T-helper 17 cell (primary cell): ENCODE measurements at places on chromosomes 3 and 15.

- H3K4me1 ChIP-seq: peaks cover 2% of the 10 kb centered on the region
- no peaks in the 10 kb centered on the region for H3K36me3 ChIP-seq
- peaks cover 7% of the 10 kb centered on the region for H3K27me3 ChIP-seq
- H3K27ac ChIP-seq: no peak overlapping the region
- no peak for DNase-seq
- peak overlapping the region; percentile 36 for H3K4me3 ChIP-seq
These were observed 277.3 kb upstream of the NR2F2 start for GRCh38 chr15:96053031-96053780.

GRCh38 chr3:171718493-171719185 is 91.6 kb downstream of the PLD1 start:
- no peak for DNase-seq
- no peak overlapping the region for H3K27ac ChIP-seq
- peaks cover 5% of the 10 kb centered on the region for H3K36me3 ChIP-seq

DNA sequence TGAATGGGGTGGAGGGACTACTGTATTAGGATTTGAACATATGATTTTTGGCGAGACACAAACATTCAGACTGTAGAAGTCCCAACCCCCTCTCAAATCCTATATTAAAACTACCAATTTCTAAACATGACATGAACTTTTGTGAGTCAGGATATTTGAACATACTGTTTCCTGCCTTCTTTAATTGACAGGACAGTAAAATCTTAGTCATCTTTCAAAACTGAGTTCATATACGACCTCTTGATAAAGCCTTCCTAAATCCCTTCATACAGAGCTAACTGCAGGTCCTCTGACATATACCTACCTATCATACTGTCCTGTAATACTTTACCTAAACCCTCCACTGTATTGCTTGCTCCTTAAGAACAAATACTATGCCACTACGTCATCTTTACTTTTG is 23.5 kb downstream of the ALDH1A2 start:
- H3K4me3 ChIP-seq: no peak overlapping the region
- H3K27me3 ChIP-seq: peaks cover 83% of the 10 kb centered on the region
- DNase-seq: no peak
- H3K36me3 ChIP-seq: peaks cover 2% of the 10 kb centered on the region
- peaks cover 3% of the 10 kb centered on the region for H3K4me1 ChIP-seq

GRCh38 chr3:139450159-139450558 is 26.2 kb downstream of the RBP2 start:
- H3K4me3 ChIP-seq: no peak overlapping the region
- H3K4me1 ChIP-seq: no peaks in the 10 kb centered on the region
- H3K27me3 ChIP-seq: peaks cover 6% of the 10 kb centered on the region
- no peaks in the 10 kb centered on the region for H3K36me3 ChIP-seq
- no peak for DNase-seq

GRCh38 chr3:140146668-140147067 is 211.7 kb downstream of the CLSTN2 start:
- no peaks in the 10 kb centered on the region for H3K27me3 ChIP-seq
- H3K4me1 ChIP-seq: no peaks in the 10 kb centered on the region
- H3K36me3 ChIP-seq: no peaks in the 10 kb centered on the region
- no peak for DNase-seq

DNA sequence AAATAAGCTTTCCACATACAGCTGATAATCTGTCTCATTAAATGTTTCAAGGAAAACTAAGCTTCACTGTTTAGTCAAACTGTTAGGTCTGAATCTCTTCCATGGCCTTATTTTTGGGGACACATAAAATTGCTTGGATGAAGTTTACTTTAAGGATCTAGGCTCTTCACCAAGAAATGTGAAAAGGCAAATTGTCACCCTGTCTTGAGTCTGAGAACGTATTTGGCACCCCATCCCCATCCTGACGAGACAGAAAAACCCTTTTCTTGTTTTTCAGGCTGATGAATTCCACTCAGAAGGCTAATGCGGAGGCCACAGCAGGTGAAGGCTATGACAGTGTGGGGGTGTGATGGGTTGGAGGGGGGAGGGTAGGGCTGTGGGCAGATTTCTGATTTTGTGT is 226.6 kb downstream of the GREM1 start:
- no peak overlapping the region for H3K27ac ChIP-seq
- DNase-seq: no peak
- no peaks in the 10 kb centered on the region for H3K27me3 ChIP-seq

DNA sequence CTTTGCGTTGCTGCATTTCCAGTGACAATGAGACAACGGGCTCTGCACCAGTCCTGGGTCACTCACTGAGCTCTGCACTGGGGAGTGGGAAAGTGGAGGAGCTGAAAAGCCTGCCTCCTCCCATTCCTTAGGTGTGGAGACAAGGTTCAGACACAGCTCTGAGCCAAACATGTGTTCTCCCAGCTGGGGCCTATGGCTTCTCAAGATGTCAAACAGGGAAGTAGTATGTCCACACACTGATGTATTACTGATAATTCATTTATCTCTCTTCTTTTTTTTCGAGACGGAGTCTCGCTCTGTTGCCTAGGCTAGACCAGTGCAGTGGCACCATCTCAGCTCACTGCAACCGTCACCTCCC is 90.2 kb upstream of the SLC4A7 start:
- no peak overlapping the region for H3K27ac ChIP-seq
- no peaks in the 10 kb centered on the region for H3K36me3 ChIP-seq
- H3K4me1 ChIP-seq: peaks cover 2% of the 10 kb centered on the region
- no peak overlapping the region for H3K4me3 ChIP-seq

DNA sequence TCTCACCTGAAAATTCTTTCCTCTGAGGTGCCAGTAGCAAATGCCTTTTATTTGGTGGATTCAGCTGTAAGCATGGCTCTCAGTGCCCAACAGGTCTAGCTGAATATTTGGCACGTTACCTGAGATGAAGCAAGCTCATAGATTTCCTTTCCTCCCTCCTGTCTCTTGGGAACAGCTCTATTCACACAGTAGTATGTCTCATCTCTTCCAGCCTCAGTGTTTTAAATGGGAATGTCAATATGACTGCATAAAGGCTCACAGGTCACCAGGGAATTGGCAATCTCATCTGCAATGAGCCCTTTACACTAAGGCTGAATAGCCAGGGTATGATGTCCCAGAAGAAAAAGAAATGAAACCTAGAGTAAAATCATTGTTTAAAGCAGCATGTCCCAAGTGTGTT is 733.5 kb downstream of the NTRK3 start:
- DNase-seq: no peak
- H3K4me3 ChIP-seq: no peak overlapping the region
- no peaks in the 10 kb centered on the region for H3K4me1 ChIP-seq
- no peaks in the 10 kb centered on the region for H3K36me3 ChIP-seq
- H3K27me3 ChIP-seq: no peaks in the 10 kb centered on the region

GRCh38 chr3:171436380-171436779 is 23.8 kb downstream of the TNIK start:
- no peaks in the 10 kb centered on the region for H3K27me3 ChIP-seq
- peaks cover 49% of the 10 kb centered on the region for H3K4me1 ChIP-seq
- H3K27ac ChIP-seq: peak overlapping the region; percentile 79
- no peak for DNase-seq

GRCh38 chr15:81097116-81097889 is 36.8 kb upstream of the CFAP161 start:
- H3K36me3 ChIP-seq: peaks cover 12% of the 10 kb centered on the region
- DNase-seq: no peak
- no peak overlapping the region for H3K4me3 ChIP-seq
- H3K4me1 ChIP-seq: peaks cover 7% of the 10 kb centered on the region

GRCh38 chr15:82646250-82647044 is 716 bp downstream of the CPEB1 start:
- peak overlapping the region; percentile 79 for H3K4me3 ChIP-seq
- no peak overlapping the region for H3K27ac ChIP-seq
- peaks cover 4% of the 10 kb centered on the region for H3K36me3 ChIP-seq
- peaks cover 67% of the 10 kb centered on the region for H3K27me3 ChIP-seq
- no peak for DNase-seq
- H3K4me1 ChIP-seq: peaks cover 11% of the 10 kb centered on the region

DNA sequence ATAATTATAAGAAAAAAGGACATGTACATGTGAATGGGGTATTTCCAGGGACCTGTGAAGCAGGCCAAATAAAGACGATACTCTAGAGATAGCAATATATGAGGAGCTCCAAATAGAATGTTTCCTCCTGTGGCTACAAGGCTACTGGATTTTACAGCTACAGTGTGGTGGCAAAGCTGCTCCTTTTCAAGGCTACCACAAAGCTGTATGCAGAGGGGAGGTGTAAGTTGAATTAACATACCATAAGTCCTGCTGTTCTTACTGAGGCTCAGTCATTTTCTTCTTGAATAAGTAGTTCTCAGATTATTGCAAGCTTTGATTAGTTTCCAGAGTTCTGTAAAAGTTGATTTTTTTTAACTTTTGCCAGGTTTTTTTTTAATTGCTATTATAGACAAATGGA is 1184.6 kb upstream of the EPHA6 start:
- no peak overlapping the region for H3K27ac ChIP-seq
- H3K36me3 ChIP-seq: no peaks in the 10 kb centered on the region
- DNase-seq: no peak

- no peaks in the 10 kb centered on the region for H3K36me3 ChIP-seq
- H3K4me3 ChIP-seq: no peak overlapping the region
- H3K27me3 ChIP-seq: peaks cover 29% of the 10 kb centered on the region
- no peak for DNase-seq
- H3K27ac ChIP-seq: no peak overlapping the region
- no peaks in the 10 kb centered on the region for H3K4me1 ChIP-seq
These were observed 29.6 kb upstream of the TLE3 start for GRCh38 chr15:70127288-70127746.

- H3K27me3 ChIP-seq: no peaks in the 10 kb centered on the region
- no peak overlapping the region for H3K27ac ChIP-seq
- peaks cover 3% of the 10 kb centered on the region for H3K4me1 ChIP-seq
- no peak overlapping the region for H3K4me3 ChIP-seq
These were observed 39.6 kb downstream of the TRIM69 start for GRCh38 chr15:44775953-44776352.

GRCh38 chr3:146537603-146538002 is 6.8 kb downstream of the PLSCR1 start:
- no peak for DNase-seq
- H3K4me3 ChIP-seq: no peak overlapping the region
- no peaks in the 10 kb centered on the region for H3K27me3 ChIP-seq
- peak overlapping the region; percentile 56 for H3K27ac ChIP-seq

DNA sequence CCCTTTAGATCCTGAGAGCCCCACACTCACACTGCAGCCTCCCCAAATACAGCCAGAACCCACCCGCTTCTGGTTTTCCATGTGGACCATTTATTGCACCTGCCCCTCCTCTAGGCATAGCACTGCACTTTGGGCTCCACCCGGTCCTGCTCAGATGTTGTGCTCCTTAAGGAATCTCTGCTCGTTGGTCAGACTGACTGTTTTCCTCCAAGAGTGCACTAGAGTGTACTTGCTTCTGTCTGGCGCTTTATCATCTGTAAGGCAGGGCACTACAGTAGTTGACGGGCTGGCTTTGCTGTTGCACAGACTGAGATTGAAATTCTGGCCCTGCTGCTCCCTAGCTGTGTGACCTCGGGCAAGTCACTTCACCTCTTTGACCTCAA is 124.1 kb downstream of the CACNA1D start:
- H3K27me3 ChIP-seq: peaks cover 76% of the 10 kb centered on the region
- no peaks in the 10 kb centered on the region for H3K4me1 ChIP-seq
- H3K36me3 ChIP-seq: no peaks in the 10 kb centered on the region

DNA sequence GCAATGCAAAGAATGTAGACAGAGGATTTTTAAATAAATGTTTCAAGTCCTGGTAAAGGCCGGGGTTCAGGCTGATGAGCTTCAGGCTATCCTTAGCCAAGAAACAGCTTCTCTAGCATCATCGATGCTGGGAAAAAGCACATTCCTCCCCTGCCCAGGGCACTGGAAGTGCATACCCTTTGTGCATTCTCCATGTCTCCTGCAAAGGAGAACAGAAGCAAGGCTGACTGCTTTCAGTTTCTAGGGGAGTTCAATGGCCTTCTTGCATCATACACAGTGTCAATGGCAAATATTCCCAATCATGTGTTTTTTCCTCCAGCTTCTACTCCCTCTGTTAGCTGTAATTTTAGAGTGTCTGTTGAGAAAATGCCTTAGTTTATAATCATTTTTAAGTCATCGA is 59.9 kb downstream of the GPR176 start:
- DNase-seq: no peak
- peaks cover 4% of the 10 kb centered on the region for H3K36me3 ChIP-seq
- H3K4me1 ChIP-seq: no peaks in the 10 kb centered on the region

- no peaks in the 10 kb centered on the region for H3K4me1 ChIP-seq
- no peaks in the 10 kb centered on the region for H3K27me3 ChIP-seq
- H3K4me3 ChIP-seq: no peak overlapping the region
- H3K27ac ChIP-seq: no peak overlapping the region
These were observed 221.2 kb downstream of the NLGN1 start for GRCh38 chr3:173618703-173619102.

DNA sequence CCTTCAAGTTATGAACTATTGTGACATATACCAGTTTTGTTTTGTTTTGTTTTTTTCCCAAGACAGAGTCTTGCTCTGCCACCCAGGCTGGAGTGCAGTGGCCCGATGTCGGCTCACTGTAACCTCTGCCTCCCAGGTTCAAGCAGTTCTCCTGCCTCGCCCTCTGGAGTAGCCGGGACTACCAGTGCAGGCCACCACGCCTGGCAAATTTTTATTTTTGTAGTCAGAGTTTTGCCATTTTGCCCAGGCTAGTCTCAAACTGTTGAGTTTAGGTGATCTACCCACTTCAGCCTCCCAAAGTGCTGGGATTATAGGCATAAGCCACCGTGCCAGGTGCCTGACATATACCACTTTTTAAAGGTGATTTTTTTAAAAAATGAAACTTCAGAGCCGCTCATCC is 74.6 kb downstream of the ARRDC4 start:
- no peak for DNase-seq
- no peak overlapping the region for H3K27ac ChIP-seq
- no peaks in the 10 kb centered on the region for H3K36me3 ChIP-seq

DNA sequence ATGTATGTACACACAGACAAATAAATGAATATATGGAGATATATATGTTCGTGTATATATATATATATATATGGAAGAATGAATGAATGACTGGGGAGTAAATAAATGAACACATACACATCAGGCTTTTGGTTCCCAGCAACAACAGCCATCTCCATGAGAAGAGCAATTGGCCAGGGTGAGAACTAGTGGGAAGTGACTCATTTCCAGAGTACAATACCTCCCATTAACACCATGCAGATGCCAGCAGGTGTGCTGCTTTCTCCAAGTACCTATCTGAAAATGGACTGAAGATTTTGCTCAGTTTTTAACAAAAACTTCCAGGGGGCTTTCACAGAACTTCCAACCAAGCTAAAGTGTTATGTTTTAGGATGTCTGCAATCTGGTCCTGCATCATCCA is 179.8 kb upstream of the SLC2A2 start:
- H3K36me3 ChIP-seq: peaks cover 13% of the 10 kb centered on the region
- peaks cover 2% of the 10 kb centered on the region for H3K4me1 ChIP-seq
- no peaks in the 10 kb centered on the region for H3K27me3 ChIP-seq
- H3K4me3 ChIP-seq: no peak overlapping the region
- H3K27ac ChIP-seq: no peak overlapping the region

- DNase-seq: no peak
- H3K4me3 ChIP-seq: no peak overlapping the region
These were observed 34.6 kb downstream of the FMN1 start for GRCh38 chr15:33159726-33160453.

- H3K36me3 ChIP-seq: no peaks in the 10 kb centered on the region
- H3K27ac ChIP-seq: no peak overlapping the region
- H3K27me3 ChIP-seq: peaks cover 18% of the 10 kb centered on the region
- no peak overlapping the region for H3K4me3 ChIP-seq
- DNase-seq: no peak
These were observed 367.9 kb upstream of the PROK2 start for GRCh38 chr3:72152551-72153476.
